ENCODE measurements at places on chromosomes 6 and 20.

GRCh38 chr20:24297993-24298392 is 171.4 kb upstream of the SYNDIG1 start:
- no peak for DNase-seq

DNA sequence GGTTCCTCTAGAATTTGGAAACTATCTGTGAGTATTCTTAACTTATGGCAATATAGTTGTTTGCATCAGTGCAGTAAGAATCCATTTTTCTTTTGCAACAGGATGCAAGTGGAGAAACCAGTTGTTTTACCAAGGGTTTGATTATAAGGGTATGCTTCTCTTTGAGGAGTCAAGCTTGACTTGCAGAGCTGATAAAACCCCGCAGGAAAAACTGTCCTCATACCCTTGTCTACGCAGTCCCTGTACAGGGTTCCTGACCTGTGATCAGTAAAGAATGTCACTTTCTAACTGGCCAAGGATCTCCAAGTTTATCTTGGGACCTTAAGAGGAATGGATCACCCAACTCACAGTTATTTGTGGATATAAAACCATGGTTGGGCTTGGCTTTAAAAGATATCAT is 161.1 kb upstream of the OLIG3 start:
- no peak for DNase-seq

- DNase-seq = no peak
Observed at GRCh38 chr6:92485487-92485886, 933.9 kb downstream of the EPHA7 start.

GRCh38 chr20:58195047-58195446 is 33.4 kb downstream of the ANKRD60 start:
- DNase-seq = no peak

DNA sequence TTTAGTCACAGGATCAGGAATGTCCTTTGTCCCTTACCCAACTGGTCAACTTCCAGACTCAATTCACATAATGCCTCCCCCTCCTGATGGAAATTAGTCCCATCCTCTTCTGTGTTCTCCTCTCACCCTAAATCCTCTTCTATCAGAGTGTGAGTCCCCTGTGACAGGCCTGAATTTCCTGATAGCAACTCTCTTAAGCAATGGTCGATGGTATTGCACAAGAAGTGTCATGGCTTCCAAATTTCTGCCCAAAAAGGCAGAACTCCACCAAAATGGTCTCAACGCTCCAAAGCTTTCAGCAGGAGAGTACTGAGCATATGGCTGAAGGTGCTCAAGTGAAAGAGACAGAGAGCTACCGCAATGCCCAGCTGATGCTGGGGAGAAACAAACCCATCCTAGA is 2.4 kb downstream of the PREP start:
- DNase-seq = no peak

DNA sequence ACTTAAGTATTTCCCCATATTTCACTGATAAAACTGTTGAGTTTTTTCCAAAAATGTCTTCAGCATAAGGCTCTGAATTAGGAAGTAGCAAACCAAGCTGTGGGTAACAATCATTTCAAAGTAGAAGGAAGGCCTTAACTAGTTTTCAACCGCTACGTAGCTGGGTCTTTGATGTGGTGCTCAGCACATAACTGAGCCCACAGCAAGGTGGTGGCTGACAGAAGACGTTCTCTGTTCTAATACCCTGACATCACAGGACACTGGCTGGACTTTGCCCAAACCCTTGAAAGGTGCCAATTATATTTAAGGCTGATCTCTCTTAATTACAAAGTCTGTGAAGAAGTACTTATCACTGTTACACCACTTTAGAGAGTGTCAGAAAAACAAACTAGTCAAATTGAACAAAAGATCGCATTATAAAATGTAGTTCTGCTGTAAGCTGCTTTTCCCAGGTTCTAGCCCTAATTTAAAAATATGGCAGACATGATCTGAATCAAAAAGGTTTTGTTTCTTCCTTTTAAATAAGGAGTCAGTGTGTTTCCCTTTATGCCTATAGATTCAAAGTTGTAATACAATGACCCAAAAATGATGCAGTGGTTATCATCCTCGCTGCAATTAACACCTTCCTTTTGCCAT is 26.7 kb downstream of the MAN1A1 start:
- DNase-seq = no peak

- DNase-seq = no peak
Observed at GRCh38 chr20:50701041-50701963, 10.0 kb upstream of the RIPOR3 start.

- DNase-seq = no peak
Observed at GRCh38 chr6:168014428-168014827, 17.0 kb downstream of the KIF25 start.

- no peak for DNase-seq
Observed at GRCh38 chr6:12535586-12536314, 180.8 kb upstream of the PHACTR1 start.

GRCh38 chr6:153028286-153028685 is 25.8 kb upstream of the MTRF1L start:
- DNase-seq = no peak
